ENCODE measurements at places on chromosomes 12 and 14. TPM values are rescaled to one million over a fixed set of nuclear protein-coding genes. Genes with fewer than 3 reads are reported as not detected.

KRT5 gene
- not detected for total RNA-seq

DNA sequence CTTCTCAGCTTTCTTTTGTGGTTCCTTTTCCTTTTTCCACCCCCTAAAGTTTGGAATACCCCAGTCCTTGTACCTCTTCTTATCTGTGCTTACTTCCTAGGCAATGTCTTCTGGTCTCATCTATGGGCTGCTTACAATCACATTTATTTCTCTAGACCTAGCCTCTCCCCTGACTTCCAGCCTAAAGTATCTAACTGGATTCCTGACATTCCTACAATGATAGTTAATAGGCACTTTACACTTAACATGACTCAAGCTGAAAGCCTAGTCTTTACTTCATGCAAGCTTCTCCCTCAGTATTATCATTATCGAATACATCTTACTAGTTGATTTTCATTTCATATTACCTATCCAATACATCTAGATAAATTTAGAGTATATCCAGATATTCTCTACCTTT, 21.2 kb downstream of the CLECL1 start:
- H3K4me3 ChIP-seq = no peak overlapping the region
- H3K36me3 ChIP-seq = no peaks in the 10 kb centered on the region
- DNase-seq = no peak
- peaks cover 58% of the 10 kb centered on the region for H3K4me1 ChIP-seq

DNA sequence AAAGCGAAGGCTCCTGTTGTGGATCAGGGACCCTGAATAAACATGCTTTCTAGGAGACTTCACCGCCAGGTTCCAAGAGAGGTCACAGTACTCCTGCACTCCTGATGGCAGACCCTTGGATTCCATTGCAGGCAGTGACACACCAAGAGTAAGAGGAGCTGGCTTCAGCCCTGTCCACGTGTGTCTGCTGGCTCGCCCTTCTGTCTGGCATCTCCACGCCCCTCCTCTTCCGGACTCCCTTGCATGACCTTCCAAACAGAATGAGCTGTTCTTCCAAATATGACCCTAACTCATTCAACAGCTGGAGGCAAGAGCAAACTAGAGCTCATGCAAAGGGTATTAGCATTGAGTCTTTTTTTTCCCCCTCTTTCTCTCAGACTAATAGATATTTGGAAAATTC, 233.0 kb upstream of the PLEKHG7 start:
- H3K27me3 ChIP-seq = no peaks in the 10 kb centered on the region
- H3K36me3 ChIP-seq = no peaks in the 10 kb centered on the region
- no peak for DNase-seq

GRCh38 chr14:33711811-33712216, 239.1 kb downstream of the EGLN3 start:
- no peak overlapping the region for H3K4me3 ChIP-seq
- H3K4me1 ChIP-seq = no peaks in the 10 kb centered on the region
- H3K27ac ChIP-seq = no peak overlapping the region
- no peaks in the 10 kb centered on the region for H3K36me3 ChIP-seq
- DNase-seq = no peak
- H3K27me3 ChIP-seq = peaks cover 3% of the 10 kb centered on the region

FOS gene
- total RNA-seq = 9.4 TPM

- no peak overlapping the region for H3K27ac ChIP-seq
Measured at GRCh38 chr12:20805921-20806320, 4.6 kb upstream of the SLCO1B3 start.

DNA sequence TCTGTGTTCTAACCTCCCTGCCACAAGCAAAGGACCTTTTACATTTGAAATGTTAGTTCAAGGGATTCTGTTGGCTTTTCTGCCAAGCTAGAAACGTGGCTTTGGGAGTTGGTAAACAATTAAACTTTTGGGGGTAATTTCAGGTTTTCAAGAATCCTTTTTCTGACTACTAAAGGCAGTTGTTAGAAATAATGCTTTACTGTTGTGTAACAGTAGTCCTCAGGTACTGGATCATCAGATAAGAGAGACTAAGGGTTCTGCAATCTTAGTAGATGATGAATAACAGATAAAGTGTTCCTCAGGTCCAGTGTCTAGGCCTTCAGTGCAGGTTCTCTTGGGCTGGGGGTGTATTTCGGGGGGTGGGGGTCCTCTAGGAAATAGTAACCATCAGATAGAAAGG, 192.3 kb downstream of the SYNE2 start:
- DNase-seq = no peak
- no peaks in the 10 kb centered on the region for H3K4me1 ChIP-seq
- peaks cover 20% of the 10 kb centered on the region for H3K36me3 ChIP-seq
- no peak overlapping the region for H3K4me3 ChIP-seq

- H3K36me3 ChIP-seq = no peaks in the 10 kb centered on the region
- no peak for DNase-seq
- H3K27me3 ChIP-seq = no peaks in the 10 kb centered on the region
- H3K4me3 ChIP-seq = no peak overlapping the region
Measured at GRCh38 chr14:90624227-90624626, 192.0 kb downstream of the TTC7B start.

OVCH1 gene
- total RNA-seq = not detected

ESR2 gene
- 0.41 TPM for total RNA-seq

RNASE1 gene
- total RNA-seq = 10.3 TPM

- DNase-seq = no peak
- no peaks in the 10 kb centered on the region for H3K36me3 ChIP-seq
- H3K27ac ChIP-seq = no peak overlapping the region
- H3K27me3 ChIP-seq = no peaks in the 10 kb centered on the region
Measured at GRCh38 chr12:953776-954175, 4.3 kb upstream of the RAD52 start.

GRCh38 chr14:106883218-106883692, 1356.9 kb downstream of the TMEM121 start:
- no peak overlapping the region for H3K27ac ChIP-seq
- H3K4me1 ChIP-seq = no peaks in the 10 kb centered on the region
- DNase-seq = peak; percentile 33
- no peak overlapping the region for H3K4me3 ChIP-seq

GRCh38 chr14:65972346-65972870, 513.8 kb upstream of the CCDC196 start:
- H3K36me3 ChIP-seq = no peaks in the 10 kb centered on the region
- H3K27ac ChIP-seq = no peak overlapping the region
- DNase-seq = no peak

GRCh38 chr12:57176846-57177245, 29.4 kb upstream of the LRP1-AS start:
- H3K27me3 ChIP-seq = peaks cover 1% of the 10 kb centered on the region
- peaks cover 3% of the 10 kb centered on the region for H3K4me1 ChIP-seq
- DNase-seq = no peak
- H3K36me3 ChIP-seq = no peaks in the 10 kb centered on the region
- no peak overlapping the region for H3K4me3 ChIP-seq

GRCh38 chr14:105617201-105617777, 90.9 kb downstream of the TMEM121 start:
- H3K4me3 ChIP-seq = no peak overlapping the region
- no peak overlapping the region for H3K27ac ChIP-seq
- no peaks in the 10 kb centered on the region for H3K4me1 ChIP-seq
- no peak for DNase-seq
- H3K36me3 ChIP-seq = no peaks in the 10 kb centered on the region

GPD1 gene
- total RNA-seq = 1.5 TPM

DNA sequence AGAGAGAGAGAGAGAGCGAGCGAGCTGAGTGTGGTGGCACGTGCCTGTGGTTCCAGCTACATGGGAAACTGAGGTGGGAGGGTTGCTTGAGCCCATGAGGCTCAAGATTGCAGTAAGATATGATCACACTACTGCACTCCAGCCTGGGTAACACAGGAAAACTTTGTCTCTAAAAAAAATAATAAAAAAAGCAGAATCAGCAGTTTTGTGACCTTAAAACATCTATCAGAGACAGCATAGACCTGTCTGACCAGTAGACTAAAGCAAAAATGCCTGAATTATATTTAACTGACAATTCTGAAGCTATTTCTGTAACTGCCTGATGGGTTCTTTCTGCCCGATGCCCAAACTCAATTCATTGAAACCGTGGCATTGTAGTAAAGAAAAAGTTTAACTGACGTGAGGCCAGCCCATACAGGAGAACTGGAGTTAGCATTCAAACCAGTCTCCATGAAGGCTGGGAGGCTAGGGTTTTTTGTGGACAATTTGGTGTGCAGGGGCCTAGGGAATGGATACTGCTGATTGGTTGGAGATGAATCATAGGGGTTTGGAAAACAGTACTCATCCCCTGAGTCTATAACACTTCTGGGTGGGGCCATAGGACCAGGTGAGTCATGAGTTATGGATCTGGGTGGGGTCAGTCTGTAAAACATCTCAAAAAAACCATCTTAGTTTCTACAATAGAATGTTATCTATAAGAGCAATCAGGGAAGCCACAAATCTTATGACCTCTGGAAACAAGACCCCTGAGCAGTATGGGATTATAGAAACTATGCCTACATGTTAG, 8.0 kb upstream of the RASSF8 start:
- no peak overlapping the region for H3K4me3 ChIP-seq
- DNase-seq = no peak
- H3K27me3 ChIP-seq = peaks cover 2% of the 10 kb centered on the region
- no peak overlapping the region for H3K27ac ChIP-seq
- no peaks in the 10 kb centered on the region for H3K36me3 ChIP-seq

- H3K27ac ChIP-seq = no peak overlapping the region
- no peaks in the 10 kb centered on the region for H3K36me3 ChIP-seq
- H3K4me3 ChIP-seq = no peak overlapping the region
Measured at GRCh38 chr12:13066459-13066858, 22.3 kb downstream of the FAM234B start.

GRCh38 chr12:116201359-116201758, 76.1 kb downstream of the MED13L start:
- H3K27me3 ChIP-seq = no peaks in the 10 kb centered on the region
- H3K27ac ChIP-seq = no peak overlapping the region
- DNase-seq = no peak
- H3K4me1 ChIP-seq = peaks cover 74% of the 10 kb centered on the region
- no peak overlapping the region for H3K4me3 ChIP-seq

GRCh38 chr12:1256285-1256684, 265.3 kb downstream of the ERC1 start:
- H3K4me1 ChIP-seq = no peaks in the 10 kb centered on the region
- DNase-seq = no peak
- no peak overlapping the region for H3K27ac ChIP-seq
- H3K4me3 ChIP-seq = no peak overlapping the region
- no peaks in the 10 kb centered on the region for H3K27me3 ChIP-seq
